Effector CD4-positive, alpha-beta T cell (primary cell): ENCODE measurements at places on chromosomes 1 and 21.

DNA sequence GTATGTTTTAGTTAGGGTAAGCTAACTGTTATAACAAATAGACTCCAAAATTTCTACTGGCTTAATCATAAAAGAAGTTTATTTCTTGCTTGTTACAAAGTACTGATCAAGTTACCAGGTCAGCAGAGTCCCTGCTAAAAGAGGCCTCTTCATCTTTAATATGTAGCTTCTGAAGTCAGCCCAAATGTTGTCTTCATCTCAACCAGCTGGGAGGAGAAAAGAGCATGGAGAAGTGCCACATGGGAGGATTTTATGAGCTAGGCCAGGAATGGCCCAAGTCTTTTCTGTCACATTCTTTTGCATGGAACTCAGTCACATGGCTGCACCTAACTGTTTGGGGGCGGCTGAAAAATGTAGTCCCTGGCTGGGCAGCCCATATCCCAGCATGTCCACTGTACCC is 63.2 kb upstream of the APOBEC4 start:
- DNase-seq, result no peak

GRCh38 chr1:116373431-116374352 is 648 bp downstream of the ATP1A1 start:
- DNase-seq, result peak; percentile 50

- no peak for DNase-seq
Measured at GRCh38 chr1:111082421-111083203, 57.3 kb downstream of the DRAM2 start.

GRCh38 chr1:26066857-26067256 is 573 bp downstream of the TRIM63 start:
- DNase-seq, result no peak

DNA sequence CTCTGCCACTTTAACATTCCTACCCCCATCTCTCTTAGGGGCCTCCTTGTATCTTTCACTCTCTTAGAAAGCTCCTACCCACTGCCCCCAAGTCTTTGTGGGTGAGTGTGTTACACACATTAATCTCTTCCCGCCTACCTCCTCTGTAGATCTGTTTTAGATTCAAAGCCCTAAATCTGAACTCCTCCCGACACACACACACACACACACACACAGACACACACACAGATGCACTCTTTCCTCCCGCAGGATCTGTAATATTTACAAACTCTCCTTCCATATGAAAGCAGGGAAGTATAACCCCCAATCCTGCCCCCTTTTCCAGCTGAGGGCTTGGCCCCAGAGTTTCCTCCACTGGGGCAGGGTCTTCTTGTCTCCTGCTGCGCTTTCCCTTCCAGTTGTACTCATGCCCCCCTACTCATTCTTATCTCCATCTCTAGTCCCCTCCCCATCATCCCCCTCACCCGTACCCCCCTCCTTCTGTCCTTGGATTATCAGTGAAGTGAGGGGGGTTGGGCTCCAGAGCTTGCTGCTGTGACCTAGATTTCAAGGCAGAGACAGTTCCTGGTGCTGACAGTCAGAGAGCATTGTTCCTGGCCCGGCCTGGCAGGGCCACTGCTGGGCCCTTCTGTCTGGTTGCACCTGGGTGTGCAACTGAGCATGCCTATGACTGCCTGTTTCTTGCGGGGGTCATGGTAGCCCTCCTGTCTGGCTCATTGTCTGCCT is 4.3 kb downstream of the PEA15 start:
- no peak for DNase-seq

DNA sequence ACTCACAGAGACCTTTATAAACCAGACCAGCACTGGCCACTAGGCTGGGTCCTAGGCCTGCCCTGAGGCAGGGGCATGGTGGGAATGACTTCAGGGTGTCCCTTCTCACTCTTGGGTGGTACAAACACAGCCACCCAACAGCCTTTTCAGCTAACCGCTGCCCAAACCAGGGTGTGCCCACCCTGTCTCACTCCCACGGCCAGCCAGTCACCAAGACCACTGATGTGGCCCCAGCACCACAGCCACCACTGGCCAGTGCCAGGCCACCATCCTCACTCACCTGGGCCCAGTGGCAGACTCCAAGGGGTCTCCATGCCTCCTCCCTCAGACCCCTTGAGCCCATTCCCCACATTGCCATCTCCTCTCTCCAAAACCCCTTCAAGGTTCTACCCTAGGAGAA is 27.8 kb downstream of the TAS1R2 start:
- DNase-seq, result no peak

DNA sequence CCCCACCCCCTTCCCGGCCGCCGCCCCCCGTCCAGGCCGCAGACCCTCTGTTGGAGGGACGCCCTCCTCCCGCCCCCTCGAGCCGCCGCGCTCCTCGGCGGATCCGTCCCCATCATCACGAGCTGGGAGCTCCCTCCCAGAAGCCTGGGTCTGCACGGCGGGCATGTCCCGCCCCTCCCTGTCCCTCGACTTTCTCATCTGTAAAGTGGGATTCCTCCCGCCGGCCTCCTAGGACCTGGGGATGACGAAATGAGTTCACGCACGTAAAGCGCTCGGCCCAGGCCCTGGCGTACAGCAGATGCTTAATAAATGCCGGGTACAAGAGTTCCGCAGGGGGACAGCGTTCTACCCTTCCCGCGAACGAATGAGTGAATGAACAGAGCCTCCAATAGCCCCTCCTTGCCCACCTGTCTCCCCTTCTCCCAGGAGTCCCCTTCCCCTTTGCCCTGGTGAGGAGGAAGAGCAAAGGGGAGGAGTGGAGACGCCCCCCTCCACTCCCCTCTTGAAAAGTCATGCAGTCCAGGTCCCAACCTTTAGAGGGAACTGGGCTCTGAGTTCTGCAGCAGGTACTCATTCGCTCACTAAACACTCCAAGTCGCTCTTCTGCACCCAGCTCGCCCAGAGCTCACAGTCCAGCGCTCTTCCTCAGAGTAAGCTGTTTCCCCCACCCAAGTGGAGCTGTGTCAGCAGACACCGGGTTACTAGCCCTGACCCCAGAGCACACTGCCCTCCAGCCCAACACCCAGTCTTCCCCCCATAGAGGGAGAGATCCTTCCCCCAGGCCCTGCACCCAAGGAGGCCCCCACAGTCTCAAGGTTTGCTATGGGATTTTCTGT is 16.8 kb downstream of the RAP1GAP start:
- DNase-seq, result no peak

DNA sequence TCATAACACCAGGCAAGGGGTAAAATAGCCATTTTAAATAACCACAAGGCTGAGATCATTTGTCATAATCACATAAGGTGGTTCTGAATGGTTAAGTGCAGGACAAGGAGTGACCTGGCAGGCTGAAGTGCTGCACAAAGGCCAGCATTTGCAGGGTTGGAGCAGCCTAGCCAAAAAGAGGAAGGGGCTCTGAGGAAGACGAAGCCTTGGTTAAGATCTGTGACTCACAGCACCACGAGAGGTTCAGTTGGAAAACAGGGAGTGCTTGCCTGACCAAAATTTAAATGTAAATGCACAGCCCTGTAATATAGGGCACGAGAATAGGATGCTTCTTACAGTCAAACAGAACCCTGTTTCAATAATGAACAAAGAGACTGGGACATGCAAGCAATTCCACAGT is 12.1 kb downstream of the ATP5PF start:
- no peak for DNase-seq

GRCh38 chr1:100265562-100265930 is 470 bp upstream of the RTCA start:
- DNase-seq, result peak; percentile 7

- DNase-seq, result no peak
Measured at GRCh38 chr21:42520628-42521253, 7.1 kb downstream of the SLC37A1 start.

DNA sequence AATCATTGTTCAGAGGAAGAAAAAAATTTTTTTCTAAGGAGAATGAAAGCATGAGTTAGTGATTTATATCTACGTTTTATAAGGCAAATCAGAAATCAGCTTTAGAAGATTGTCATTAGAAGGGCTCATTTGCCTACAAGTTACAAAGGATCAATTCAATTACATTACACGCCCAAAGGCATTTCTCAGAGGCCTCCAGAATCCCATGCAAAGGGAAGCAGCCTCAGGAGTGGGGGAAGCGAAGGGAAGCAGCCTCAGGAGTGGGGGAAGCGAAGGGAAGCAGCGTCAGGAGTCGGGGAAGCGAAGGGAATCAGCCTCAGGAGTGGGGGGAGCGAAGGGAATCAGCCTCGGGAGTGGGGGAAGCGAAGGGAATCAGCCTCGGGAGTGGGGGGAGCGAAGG is 206.2 kb downstream of the GREM2 start:
- DNase-seq, result no peak

DNA sequence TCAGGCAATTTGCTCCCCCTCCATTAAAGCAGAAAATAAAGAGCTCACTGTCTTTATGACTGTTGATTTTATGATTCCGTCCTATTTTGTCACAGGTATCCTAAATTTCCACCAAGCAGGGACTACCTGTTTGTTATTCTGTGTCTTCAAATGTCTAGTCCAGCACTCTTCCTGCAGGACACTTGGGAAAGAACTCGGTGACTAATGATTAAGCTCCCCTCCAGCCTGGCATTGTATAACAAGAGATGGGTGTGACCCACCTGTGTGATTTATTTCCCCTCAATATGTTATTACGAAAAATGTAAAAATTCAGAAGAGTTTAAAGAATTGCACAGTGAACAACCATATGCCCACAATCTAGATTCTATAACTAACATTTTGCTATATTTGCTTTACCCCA is 42.9 kb upstream of the LRRN2 start:
- DNase-seq, result no peak

DNA sequence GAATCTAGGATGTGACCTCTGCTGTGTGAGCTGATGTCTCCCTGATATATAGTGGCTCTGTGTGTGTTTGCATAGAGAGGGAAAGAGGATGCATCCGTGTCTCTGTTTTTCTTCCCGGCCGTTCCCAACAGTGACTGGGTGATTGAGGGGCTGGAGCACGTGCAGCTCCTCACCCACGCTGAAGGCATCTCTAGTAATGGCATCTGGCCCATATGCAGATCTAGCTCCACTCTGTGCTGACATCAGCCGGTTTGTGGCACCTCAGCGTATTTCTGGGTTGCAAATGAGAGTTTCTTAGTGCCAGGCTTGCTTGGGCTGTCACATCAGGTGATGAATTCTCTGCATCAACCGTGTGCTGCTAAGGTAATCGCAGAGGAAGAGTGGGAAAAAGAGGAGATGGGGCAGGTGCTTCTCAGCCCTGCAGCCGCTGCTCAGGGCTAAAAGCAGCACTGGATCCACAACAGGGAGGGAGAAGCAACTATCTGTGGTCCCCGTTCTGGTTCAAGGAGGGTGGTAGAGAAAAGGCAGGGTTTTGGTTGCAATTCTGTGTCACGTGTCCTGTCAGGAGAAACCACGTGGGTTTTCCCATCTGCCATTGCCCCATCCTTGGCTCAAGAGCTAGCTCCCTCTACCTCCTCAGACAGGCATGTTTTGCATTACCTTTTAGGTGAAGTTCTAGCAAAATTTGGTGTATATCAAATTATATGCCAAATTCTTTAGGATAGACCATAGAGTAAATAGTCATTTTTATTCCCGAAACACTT is 282.9 kb downstream of the PBX1 start:
- DNase-seq, result no peak

DNA sequence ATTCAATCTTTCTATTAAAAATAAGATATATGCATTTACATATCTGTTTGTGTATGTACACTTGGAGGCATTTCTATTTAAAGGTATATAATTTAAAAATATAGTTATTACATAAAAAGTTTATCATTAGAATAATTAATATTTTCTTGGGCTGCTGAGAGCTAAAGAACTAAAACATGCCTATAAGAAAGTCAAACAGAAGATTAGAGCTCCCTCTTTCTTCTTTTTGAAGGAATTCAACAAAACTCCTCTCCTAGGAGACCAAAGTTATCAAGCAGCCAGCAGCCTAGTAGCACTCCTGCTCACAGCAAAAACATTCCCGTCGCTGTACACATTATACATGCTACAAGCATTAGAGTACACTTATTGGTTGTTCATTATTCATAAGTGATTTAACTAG is 216.4 kb downstream of the VAV3 start:
- DNase-seq, result no peak

DNA sequence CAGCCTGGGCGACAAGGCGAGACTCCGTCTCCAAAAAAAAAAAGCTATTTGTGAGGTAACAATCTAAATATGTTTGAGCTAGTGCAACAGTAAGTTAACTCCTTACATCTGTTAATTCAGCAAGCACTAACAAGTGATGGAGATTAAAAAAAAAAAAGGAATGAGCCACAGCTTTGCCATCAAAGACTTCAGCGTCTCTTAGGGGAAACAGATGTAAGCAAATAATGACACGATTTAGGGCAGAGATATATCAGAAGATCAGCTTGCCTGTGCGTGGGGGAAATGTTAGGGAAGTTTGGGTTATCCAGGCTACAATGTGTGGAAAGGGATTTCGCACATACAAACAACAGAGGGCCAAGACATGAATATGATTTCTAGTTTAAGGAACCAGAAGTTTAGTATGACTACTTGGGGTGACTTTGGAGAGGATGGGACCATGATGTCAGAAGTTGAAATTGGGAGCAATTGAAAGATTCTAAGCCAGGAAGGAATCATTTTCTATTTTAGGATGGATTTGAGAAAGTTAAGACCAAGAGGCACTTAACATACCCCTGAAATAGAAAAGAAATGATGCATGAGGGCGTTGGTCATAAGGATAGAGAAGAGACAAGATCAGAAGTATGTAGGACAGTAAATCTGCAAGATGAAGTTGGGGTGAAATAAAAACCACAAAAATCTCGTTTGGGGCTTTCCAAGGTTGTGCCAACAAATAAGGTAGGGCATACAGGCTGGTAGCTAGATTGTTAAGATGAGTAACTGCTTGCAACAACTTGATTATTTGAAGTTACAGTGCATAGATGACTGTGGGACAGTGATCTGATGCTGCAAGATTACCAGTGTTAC is 2.4 kb upstream of the BRWD1 start:
- DNase-seq, result no peak

DNA sequence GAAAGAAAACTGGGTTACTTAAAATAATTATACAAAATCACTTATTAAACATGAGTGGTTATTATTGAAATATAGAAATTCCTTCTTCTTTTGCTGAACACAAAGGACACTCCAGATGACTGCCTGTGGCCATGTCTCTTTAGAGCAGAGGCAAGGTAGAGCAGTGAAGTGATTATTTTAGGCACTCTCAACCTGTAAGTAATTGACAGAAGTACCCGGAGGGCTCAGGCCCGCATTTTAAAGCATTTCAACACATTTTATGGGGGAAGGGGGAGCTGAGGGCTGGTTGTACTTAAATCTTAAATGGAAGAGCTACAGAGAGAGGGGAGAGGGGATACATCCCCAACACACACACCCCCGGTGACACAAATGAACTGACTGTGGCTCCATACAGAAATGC is 10.2 kb downstream of the OSCP1 start:
- no peak for DNase-seq

GRCh38 chr1:221689138-221689537 is 52.8 kb downstream of the DUSP10 start:
- no peak for DNase-seq

DNA sequence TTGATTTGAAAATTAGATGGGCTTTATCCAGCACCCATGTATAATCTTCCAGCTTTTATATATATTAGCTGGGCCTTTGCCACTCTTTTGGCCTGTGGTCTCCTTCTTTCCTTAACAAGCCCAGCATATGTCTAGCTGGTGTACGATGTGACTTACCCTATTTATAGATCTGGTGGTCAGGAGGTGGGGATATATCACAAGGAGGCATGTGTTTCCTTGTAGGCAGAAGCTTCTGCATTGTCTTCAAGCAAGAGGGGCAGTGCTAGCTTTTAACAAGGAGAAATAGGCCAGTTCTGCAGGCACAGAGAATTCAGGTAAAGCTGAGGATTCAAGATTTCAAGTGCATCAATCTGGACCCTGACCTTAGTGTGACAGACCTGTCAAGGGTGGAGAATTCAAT is 38.0 kb upstream of the DNASE2B start:
- no peak for DNase-seq

GRCh38 chr1:195495720-195496635 is 1112.3 kb downstream of the KCNT2 start:
- no peak for DNase-seq
